ENCODE measurements at places on chromosomes 1 and 21.

- DNase-seq: no peak
Measured at GRCh38 chr1:153366261-153366660, 8.6 kb downstream of the S100A9 start.

GRCh38 chr1:229640455-229640854 lies 14.4 kb downstream of the URB2 start:
- no peak for DNase-seq

GRCh38 chr1:80801695-80802094 lies 999.0 kb upstream of the ADGRL2 start:
- DNase-seq: no peak

DNA sequence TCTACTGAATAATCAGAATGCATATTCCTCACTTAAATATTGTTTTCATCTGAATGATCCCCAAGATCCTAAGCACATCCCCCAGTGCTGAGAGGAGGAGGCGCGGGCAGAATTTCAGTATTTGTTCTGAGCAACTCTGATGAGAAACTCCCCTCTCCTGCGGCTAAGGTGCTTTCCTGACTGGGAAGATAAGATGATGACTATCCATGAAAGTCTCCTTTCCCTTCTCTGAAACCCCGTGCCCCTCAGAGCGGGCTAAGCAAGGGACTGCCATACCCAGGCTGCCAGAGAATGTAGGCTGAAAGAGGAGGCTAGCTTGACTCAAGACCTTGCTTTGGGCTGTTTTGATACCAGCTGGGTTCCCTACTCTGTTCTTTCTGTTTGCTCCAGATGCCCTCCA lies 39.7 kb upstream of the IPO9 start:
- DNase-seq: no peak

DNA sequence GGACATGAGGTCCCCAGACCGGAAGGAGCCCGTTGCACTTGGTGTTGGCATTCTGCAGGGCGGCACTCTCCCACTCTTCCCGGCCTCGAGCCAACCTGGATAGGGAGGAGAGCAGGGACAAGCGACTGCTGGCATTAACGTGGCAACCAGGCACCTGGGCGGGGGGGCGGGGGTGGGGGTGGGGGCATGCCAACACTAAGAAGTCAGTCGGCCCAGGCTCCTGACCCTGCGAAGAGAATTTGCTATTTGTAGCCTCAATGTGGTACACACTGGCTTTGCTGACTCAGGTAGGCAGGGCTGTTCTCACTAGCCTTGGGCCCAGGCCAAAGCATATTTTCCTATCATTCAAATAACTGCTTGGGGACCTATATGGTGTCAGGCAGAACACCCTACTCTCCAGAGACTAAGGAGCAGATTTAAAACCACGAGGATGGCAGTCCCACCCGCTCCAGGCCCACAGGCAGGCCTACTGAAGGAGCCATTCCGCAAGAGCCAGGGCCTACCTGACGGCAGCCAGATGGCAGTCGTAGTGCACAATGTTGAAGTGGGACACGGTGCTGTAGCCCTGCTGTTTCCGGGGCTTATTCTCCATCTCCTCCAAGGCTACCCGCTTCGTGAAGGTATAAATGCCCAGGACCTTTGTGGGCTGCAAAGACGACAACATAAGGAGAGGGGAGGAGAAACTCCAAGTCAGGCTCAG lies 123.7 kb downstream of the UBR4 start:
- DNase-seq: no peak

- no peak for DNase-seq
Measured at GRCh38 chr1:191155178-191155577, 677.5 kb upstream of the BRINP3 start.

- DNase-seq: no peak
Measured at GRCh38 chr1:233603478-233603877, 10.4 kb upstream of the KCNK1 start.

- no peak for DNase-seq
Measured at GRCh38 chr21:43995521-43996105, 16.5 kb upstream of the TRAPPC10 start.

GRCh38 chr1:230320804-230321203 lies 105.3 kb downstream of the PGBD5 start:
- no peak for DNase-seq

- no peak for DNase-seq
Measured at GRCh38 chr1:160520582-160520981, 2.5 kb downstream of the SLAMF6 start.

Data from T-helper 22 cell (primary cell).